ENCODE measurements at places on chromosomes 4 and X. TPM values are rescaled to one million over a fixed set of nuclear protein-coding genes. Genes with fewer than 3 reads are reported as not detected.

DNA sequence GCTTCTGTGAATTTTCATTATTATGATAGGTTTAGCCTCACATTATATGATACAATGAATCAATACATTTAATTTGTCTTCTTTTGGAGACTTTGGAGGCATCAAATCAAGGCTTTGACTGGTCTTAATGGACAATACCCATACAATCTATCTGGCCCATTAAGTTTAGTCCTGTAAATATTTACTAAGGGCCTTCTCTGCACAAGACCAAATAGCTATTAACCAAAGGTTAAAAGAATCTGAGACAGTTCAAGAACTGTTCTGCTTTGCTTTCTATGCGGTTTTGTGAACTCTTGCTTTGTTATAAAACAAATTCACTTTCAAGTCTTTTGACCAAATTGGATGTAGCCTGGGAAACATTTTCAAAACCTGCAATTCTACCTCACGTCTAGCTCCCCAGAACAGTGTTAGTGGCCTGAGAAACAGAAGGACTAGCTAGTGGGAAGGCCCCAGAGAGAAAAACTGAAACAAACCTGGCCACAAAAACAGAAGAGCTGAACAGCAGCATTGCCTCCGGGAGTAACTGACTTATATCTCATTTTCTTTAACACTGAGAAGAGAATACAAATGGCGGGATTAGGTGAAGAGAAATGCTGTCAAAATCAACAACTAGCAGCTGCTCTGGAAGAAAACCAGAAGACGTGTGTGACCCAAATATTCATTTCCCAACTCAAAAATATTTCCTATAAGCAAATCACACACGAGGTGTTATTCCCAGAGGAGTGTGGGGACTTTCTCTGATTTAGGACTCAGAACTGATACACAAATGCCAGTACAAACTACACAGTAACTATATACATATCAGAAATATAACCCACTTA is 548 bp downstream of the TLR1 start:
- DNase-seq: peak; percentile 68

DNA sequence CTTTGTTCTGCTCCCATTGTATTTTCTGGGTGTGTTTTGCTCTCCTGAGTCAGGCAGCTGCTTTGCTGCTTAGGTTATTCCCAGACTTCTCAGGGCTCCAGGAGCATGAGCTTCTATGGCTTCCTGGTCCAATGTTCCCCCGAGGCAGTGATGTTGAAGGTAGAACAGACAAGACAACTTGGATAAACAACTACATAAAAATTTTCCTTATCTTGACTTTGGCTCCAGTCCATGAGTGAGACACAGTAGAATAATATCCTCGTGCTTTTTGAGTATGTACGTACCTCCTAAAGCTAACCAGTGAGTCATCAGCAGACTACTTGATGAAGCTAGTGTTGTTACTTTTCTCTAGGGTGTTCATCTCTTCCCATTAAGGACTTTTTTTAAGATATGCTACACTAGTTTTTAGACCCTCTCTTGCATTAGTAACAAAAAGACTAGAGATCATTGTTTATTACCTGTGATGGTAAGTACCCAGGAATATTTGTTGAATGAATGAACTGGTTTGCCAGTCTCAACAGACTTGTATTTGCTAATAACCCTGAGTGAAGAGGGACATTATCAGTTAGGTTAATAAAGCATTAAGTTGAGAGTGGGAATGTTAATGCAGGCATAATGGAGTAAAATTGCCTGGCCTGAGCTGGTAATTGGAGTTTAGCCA is 131.9 kb downstream of the FHIP1A start:
- DNase-seq: no peak

FRMPD4 gene
- total RNA-seq: not detected

GRCh38 chr4:168265327-168265726 is 53.2 kb downstream of the DDX60 start:
- no peak for DNase-seq

GRCh38 chrX:71612256-71612655 is 6.1 kb downstream of the CXCR3 start:
- DNase-seq: no peak

DNA sequence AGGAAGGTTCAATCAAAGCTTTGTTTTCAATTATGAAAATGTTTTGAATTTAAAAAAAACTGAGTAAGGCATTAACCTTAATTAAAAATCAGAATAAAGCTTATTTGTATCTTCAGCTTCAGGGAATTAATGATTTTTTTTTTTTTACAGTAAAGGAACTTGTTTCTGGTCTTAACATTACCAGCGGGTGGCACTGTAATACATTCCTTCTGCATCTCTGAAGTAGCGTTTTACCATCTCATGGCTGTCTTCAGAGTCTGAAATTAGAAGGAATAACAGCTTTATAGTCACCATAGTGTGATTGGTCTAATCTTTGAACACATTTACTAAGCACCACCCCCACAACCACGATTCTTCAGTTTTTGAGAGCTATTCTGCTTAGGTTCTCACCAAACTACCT is 102.6 kb downstream of the IL1RAPL2 start:
- DNase-seq: no peak

DNA sequence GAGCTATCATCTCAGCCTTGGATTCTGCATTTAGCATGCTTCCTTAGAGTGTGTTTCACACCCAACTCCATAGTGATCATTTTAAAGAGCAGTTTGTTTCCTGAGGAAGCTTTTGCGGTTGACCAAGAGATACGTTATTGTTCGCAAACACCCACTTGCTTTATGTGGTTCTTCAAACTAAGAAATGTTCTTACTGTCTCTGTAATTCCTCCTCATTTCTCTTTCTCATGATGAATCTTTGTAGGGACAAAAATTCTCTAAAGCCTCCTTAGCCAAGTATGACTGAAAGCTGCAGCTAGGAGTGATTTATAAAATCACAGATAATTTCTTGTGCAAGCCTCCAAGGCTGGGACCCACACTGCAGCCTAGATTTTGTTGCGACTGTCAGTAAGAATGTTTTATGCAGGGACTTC is 10.0 kb downstream of the TNIP3 start:
- DNase-seq: peak; percentile 58

ATP6AP1 gene
- 21.1 TPM for total RNA-seq

DNA sequence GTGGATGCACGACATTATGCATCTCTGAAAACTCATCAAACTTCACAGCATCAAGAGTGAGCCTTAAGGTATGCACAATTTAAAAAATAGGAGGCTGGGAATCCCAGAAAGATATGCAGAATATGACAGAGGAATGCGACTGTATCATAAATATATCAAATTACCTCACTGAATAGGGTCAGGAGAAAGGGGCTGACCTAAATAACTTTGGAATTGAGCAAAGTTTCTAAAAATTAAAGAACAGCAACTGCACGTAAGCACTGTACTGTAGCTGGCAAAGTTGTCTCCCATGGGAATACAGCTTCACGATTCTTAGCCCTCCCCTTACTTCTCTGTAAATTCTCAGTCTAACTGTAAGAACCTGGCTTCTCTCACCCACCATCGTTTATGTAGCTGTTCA is 397.4 kb upstream of the ZFP42 start:
- DNase-seq: no peak

CXCL1 gene
- total RNA-seq: not detected

GRCh38 chr4:186627226-186627865 is 72.0 kb upstream of the MTNR1A start:
- no peak for DNase-seq

DNA sequence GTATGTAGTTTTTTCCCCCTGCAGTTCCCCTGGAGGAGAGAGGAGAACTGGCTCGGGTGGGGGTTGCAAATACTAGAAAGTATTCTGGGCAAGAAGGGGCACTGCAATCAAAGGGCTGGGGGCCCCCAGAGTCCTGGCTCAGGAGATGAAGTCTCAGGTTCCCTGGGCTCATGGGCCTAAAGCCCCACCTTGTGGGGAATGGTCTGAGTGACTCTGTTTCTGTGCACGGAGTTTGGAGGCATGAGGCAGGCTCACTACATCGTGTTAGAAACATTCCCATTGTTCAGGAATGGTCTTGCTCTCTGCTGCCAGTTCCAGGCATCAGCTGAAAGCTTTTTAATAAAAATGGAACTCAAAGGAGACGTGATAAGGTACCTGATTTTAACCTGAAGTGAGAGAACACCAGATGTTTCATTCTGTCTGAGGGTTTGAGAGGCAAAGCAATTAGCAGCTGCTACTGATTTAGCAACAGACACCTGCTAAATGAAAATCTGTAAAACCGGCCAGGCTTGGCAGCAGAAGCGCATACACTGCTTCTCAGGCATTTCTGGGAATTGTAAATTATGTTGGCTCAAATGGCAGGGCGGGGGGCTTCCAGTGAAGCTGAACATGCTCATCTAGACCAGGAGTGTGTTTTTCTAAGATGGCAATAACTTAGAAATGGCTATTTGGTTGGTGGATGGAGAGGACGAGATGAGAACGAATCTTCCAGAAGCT is 122.7 kb downstream of the TMEM164 start:
- DNase-seq: no peak

POU4F2 gene
- total RNA-seq: not detected

GRCh38 chrX:46642145-46642544 is 68.6 kb downstream of the CHST7 start:
- peak; percentile 6 for DNase-seq

- DNase-seq: no peak
Observed at GRCh38 chr4:27019766-27020165, 159.1 kb downstream of the STIM2 start.

TBX22 gene
- total RNA-seq: not detected

- no peak for DNase-seq
Observed at GRCh38 chr4:48727666-48728459, 52.2 kb downstream of the FRYL start.

DNA sequence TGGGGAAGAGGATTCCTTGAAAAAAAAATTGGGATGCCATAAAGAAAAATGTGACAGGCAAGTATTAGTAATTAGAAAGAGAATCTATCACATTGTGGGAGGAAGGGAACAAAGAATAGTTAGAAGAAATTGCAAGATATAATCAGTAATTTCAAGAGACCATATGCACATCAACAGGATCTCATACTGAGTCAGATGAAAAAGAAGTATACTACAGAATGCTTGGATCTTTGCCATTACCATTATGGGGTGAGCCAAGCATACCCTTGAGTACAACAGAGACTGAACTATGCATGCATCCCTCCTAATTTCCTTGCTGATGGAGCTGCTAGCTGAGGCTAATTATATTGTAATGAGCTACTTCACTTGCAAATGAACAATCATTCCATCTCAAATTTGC is 287.6 kb downstream of the PAPSS1 start:
- DNase-seq: no peak

DNA sequence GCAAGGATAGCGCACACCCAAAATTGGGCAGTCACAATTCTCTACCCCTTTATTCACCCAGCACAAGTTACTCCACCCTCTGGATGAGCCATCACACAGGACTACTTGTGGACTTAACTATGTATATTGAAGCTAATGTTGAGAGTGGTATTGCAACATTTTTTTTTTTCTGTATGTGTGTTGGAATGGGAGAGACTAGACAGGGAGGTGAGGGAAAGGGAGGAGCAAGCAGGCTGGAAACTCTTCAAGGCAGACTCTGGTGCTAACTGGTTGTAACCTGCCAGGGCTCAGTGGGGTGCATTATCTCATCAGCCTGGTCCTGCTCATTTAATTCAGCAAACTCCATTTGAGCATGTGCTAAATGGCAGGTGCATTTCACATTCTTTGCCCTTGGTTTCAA is 18.4 kb upstream of the CWH43 start:
- DNase-seq: no peak

DNA sequence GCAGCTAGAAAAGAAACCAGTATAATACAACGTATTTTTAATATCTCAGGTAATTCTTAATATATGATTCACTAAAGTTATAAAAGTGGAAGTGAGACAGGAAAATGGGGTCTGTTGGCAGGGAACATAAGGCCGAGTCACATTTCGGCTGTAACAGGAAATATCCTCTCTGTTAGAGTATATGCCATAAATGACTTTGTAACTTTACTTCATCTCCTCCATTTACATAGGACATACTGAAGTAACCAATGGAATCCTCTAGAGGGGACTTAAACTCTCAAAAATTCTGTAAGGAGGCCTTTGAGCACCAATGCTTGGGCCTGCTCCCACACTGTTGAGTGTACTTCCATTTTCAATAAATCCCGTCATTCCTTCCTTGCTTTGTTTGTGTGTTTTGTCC is 71.3 kb downstream of the ANKRD17 start:
- DNase-seq: no peak

- no peak for DNase-seq
Observed at GRCh38 chrX:25941559-25942250, 196.4 kb upstream of the MAGEB18 start.
